Effector memory CD4-positive, alpha-beta T cell (primary cell): ENCODE measurements at places on chromosomes 2 and 18.
A peak's percentile ranks its signal among the peaks of the same experiment; 100 is the strongest.

DNA sequence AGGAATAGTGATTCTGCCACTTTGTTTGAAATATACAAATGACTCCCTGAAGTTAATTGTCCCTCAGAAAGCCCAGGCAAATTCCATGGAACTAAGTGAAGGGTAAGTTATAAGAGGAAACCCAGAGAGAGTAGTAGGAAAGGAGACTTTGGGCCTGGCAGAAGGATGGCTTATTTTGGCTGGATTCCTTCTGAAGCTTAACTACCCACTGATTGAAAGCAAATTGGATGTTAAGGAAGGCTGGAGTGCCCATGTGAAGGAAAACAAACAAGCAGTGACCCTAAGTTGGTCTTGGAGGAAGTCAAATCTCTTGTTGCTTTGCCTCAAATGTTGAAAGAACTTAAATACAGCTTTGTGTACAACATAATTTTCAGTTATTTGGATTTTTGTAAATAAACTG lies 1106.4 kb upstream of the ZEB2 start:
- no peak for DNase-seq

DNA sequence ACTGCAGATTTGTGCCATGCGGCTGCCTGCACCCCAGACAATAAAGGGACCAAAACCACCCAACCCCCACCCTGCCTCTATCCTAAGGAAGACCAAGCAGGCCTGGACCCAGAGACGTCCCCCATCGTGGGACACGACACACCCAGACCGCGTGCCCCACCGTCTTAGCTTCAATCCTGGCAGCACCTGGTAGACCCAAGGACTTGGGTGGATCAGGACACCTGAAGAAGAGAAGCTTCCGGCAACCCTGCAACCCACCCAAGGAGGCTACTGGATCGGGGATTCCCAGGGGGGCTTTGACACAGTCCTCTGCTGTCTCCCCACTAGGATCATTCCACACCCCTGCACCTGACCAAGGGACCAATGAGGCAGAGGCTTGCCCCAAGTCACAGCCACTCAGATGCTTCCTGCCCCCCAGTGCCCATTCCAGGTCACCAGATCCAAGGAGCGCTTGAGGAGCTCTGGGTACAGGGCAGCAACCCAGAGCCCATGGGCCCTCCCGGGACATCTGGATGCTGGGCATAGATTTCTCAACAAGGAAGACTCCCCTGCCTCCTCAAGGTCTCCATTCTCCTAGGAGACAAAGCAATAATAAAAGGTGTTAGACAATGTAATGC lies 3.6 kb downstream of the ALPI start:
- no peak for DNase-seq

- DNase-seq, result no peak
Observed at GRCh38 chr2:96137321-96138178, 752 bp downstream of the ASTL start.

- DNase-seq, result no peak
Observed at GRCh38 chr18:35939138-35939537, 33.3 kb upstream of the RMP24 start.

- DNase-seq, result no peak
Observed at GRCh38 chr2:28901841-28902240, 7.4 kb downstream of the WDR43 start.

- DNase-seq, result no peak
Observed at GRCh38 chr18:13611601-13612195, 114.7 kb downstream of the FAM210A start.

DNA sequence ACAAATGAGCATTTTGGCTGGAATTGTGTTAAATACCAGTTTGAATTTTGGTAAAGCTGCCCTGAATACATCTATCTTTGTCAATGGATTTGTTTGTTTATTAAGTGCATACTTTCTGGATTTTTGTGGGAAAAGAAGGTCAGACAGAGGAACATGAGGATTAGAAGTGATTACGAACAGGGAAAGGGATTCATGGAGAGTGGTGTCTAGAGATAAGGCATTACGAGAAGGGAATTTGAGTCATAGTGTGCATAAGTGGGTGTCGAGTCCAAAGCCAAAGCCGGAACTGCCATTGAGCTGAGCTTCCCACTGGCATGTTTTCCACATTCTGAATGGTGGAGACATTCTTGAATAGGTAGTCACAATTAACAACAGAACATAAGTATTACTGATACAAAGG lies 68.9 kb upstream of the EFEMP1 start:
- DNase-seq, result no peak

GRCh38 chr2:150378686-150379085 lies 108.8 kb downstream of the RND3 start:
- no peak for DNase-seq

GRCh38 chr2:4588606-4589005 lies 885.2 kb downstream of the DCDC2C start:
- DNase-seq, result no peak

DNA sequence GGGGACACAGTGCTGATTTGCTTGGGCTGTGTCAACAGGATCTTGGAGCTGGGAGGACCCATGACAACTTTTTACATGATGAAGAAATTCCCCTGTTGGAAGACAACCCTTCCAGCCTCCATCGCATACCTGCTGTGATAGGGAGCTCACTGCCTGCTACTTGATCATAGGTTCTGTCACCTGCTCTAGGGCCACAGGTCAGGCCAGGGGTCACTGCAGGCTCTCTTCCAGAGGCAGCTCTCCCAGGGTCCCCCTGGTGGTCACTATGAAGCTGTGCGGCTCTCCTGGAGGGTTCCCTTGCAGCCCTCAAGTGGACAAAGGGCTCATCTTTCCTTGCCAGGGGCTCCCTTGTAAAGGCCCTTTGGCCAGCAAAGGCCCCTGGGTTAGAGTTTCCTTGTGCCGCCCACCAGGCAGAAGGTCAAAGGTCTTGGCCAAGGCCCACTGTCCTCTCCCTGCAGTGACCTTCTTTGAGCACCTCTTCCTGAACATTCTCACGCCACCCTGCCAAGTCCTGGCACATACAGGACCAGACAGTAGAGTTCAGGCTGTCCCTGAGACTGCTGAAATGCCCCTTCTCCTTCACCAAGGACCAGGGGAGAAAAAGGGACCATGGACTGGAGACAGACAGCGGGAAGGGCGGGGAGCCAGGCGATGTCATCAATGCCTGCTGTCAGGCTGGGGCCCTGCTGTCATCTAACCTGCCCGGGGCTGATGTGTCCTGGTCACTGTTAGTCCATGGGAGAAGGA lies 345.1 kb downstream of the DYSF start:
- no peak for DNase-seq

- DNase-seq, result no peak
Observed at GRCh38 chr18:13139885-13140450, 78.6 kb upstream of the LDLRAD4 start.

- DNase-seq, result no peak
Observed at GRCh38 chr2:219658874-219659273, 31.4 kb downstream of the SLC4A3 start.

GRCh38 chr2:159003555-159003954 lies 35.1 kb downstream of the TANC1 start:
- DNase-seq, result no peak

DNA sequence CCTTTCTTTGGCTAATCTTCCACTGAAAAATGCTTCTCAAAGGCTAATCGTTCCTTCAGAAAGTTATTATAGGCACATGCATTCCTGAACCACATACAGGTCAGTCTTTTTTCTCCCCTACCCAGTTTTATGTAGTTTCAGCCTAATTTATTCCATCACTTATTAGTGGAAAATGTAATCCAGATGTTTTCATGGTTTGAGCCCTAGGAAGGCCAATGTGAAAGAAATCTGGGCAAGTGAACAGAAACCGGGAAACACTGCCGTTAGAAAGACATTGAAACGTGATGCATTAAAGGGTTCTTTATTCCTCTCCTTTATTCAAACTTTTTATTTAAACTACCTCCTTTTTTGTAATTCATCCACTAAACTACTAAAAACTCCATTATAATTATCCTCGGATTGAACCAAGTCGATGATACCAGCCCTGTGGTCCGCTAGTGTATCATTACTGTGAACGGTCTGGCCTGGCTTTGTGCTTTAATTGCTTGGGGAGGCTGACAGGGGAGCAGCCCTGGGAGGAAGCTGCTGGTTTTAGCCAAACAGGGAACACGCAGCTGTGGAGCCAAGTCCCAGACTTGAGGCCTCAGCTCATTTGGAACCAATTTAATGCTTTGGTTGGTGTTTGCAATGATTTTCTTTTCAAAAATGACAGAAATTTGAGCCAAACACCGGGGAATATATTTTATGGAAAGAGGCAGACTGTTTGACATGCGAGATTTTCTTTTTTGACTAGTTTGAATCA lies 149.2 kb downstream of the ARHGAP28 start:
- no peak for DNase-seq

- DNase-seq, result peak; percentile 19
Observed at GRCh38 chr2:168961450-168962229, 60.5 kb downstream of the G6PC2 start.

- peak; percentile 8 for DNase-seq
Observed at GRCh38 chr2:227813562-227814353, at the start of gene CCL20. TSS of gene CCL20 (plus strand) at chr2:227813842. CDS start at chr2:227813912, 70 bp downstream.

GRCh38 chr18:22337833-22338232 lies 79.9 kb downstream of the CTAGE1 start:
- no peak for DNase-seq

DNA sequence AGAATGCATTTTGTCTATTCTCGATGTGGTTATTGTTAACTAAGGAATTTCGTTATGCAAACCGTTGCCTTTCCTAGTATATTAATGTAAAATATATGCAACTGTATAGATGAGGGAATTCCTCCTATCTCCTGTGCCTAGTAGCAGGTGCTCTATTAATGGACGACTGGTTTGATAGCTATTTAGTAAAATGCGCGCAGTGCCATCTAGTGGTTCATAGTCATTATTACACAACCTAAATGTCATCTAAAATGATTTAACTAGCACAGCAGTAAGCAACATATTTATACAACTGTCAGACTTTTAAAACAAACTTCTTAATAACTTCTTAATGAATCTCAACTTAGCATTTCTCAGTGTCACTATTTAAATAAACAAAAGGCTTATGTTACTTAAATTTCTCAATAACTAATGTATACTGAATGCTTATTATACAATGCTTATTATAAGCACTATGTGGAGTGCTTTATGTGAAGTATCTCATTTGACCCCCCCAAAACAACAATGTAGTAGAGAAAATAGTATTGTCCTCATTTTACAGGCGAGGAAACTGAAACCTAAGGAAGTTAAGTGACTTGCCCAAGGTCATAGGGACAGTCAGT lies 77.9 kb downstream of the DTNA start:
- no peak for DNase-seq

DNA sequence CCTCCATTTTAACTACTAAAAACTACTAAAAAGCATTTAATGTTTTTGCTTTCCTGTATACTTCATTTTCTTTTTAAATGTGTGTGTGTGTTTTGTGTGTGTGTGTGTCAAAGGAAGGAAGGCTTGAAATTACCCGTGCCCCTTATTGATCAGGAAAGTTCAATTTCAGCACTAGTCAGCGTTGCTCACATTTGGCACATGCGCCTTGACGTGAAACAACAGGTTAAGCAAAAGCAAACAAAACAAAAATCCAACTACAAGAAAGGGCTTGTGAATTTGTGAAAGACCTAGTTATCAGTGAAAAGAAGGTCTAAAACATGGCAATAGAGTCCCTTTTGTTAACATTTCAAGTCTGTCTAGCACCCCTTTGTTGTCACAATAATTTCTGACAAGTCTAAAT lies 72.5 kb downstream of the KCNH7 start:
- DNase-seq, result no peak

DNA sequence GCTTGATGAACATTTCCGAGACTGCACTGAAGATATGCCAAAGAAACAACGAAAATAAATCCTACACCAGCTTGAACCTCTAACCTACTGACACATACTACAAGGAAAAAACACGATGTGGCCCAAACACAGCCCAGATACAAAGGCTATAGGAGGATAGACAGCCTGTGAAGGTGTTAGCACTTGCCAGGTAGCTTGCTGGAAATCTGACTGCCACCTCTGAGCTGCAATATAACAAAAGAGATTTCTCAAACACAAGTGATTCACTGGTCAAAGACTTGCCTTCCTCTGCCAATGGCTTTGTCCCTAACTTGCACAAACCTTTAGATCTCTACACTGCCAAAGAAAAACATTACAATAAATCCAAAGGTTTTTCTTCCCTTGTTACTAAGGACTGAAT lies 21.1 kb downstream of the CFAP210 start:
- DNase-seq, result no peak

GRCh38 chr18:48913201-48913600 lies 37.6 kb downstream of the SMAD7 start:
- DNase-seq, result peak; percentile 45

- DNase-seq, result no peak
Observed at GRCh38 chr2:200962811-200963123, 693 bp downstream of the ORC2 start.

GRCh38 chr2:239087046-239087710 lies 239.3 kb downstream of the TWIST2 start:
- no peak for DNase-seq

DNA sequence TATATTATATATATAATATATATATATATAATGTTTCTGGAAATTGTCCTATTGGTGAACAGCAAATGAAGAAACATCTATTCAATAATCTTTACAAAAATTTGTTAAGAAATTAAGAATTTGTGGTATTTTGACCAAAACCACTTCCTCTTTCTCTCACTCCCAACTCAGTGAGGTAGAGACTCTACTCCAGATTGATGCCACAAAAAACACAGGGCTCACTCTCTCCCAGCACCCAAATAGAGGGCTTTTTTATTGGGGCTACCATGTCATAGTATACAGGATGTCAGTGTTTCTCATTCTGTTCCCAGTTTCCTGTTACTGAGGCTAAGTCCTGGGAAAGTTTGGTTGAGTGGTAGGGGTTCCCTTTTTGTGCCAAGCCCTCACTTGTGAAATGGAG lies 1155.4 kb downstream of the BCL11A start:
- no peak for DNase-seq

DNA sequence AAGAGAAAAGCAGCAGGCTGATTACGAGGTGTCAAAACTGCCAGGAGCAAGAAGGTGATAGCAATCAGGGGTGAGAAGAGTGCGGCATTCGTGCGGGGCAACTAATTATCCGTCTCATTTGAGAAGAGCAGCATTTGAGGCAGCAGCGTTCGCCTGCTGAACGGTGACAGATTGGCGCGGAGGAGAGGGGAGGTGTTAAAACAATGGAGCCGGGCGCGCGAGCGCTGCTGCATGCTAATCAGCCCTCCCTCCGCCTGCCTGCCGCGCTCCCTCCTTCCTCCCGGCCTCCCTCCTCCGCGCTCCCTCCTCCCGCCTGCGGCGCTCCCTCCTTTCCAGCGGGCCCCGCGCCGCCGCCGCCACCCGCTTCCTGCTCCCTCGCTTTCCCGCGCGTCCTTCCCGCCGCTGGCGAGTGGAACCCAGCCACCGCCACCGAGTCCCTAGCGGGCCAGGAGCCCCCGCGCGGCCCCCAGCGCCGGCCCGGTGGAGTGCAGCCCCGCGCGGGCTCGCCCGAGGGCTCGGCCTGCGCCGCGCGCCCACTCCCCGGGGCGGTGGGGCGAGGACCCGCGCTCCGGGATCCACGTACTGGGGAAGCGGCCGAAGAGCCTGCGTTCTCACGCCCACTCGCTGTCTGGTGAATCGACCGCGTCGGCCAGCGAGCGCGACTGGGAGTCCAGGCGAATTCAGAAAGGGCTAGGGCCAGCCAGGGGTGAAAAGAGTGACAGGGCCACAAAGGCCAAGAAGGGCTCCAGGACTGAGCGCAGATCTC lies 69.5 kb upstream of the PSMD14 start:
- DNase-seq, result peak; percentile 53
